EL (cell line): ENCODE measurements at places on chromosomes 1 and 21.

- DNase-seq: peak; percentile 42
Measured at GRCh38 chr1:24909388-24909898, 20.6 kb downstream of the RUNX3 start.

- no peak for DNase-seq
Measured at GRCh38 chr1:161176468-161177111, 717 bp downstream of the B4GALT3 start.

DNA sequence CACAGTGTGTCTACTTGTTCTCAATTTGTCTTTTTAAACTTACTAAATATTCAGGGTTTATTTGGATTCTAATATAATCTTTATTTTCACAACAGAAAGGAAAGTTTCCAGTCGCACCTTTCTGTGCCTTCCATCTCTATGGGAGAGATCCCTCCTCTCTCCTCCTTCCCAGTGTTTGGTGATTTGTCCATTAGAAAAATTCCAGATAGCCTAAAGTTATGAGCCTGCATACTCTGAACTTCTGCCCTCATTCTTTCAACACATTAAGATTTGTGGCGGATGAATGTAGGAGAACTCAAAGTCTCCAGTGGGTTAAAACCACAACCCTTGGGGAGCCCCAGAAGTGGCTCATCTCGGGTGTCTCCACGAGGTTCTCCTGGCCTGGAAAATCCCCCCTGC is 3.6 kb downstream of the NHLH2 start:
- no peak for DNase-seq

- no peak for DNase-seq
Measured at GRCh38 chr1:106268070-106268469, 788.4 kb upstream of the PRMT6 start.

DNA sequence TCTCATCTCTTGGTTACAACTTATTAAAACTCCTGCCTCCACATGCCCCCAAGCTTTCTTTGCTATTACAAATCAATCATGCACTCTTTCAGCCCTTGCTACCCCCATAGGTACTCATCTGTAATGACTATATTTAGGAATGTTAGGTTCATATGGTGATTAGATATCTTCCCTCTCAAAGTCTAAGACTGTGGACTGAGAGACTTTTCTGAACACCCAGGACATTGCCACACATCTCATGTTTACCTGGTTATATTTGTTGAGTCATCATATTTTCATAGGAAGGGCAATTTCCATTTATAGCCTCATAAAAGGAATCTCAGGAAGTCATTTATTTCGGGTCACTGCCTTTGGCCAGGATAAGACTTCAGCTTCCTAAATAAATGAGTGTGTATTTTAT is 81.5 kb upstream of the LPGAT1 start:
- no peak for DNase-seq

- DNase-seq: peak; percentile 83
Measured at GRCh38 chr1:94983171-94983739, 56.3 kb upstream of the CNN3 start.

GRCh38 chr1:243801378-243801777 is 48.7 kb downstream of the AKT3 start:
- DNase-seq: no peak

- no peak for DNase-seq
Measured at GRCh38 chr1:59432531-59433439, 135.9 kb downstream of the FGGY start.
